ENCODE measurements at places on chromosomes 1 and 21. TPM values are rescaled to one million over a fixed set of nuclear protein-coding genes. Genes with fewer than 3 reads are reported as not detected.

Gene NR5A2
- 2.3 TPM for total RNA-seq

DNA sequence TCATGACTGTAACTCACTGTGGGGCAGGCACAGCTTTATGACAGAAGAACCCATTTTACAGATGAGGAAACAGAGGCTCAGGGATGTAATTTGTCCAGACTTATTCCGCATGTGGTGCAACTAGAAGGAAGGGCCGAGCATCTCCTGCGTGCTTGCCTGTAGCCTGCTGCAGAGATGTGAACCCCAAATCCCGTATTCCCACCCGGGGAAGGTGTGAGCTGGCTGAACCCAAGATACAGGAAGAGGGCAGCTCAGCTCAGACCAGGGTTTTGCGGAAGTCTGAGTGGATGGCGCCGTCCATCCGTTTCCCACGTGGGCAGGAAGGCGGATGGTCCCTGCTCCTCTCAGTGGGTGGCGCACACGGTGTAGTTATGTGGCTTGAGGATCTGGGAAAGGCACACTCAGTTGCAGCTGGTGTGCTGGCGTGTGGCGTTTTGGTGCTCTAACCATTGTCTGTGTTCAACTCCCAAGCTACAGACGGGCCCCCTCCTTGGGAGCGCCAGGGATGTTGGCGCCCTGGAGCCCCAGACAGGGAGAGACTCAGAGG, 1.2 kb downstream of the CROCC start:
- H3K27ac ChIP-seq: no peak overlapping the region
- no peaks in the 10 kb centered on the region for H3K27me3 ChIP-seq
- DNase-seq: no peak
- H3K4me1 ChIP-seq: no peaks in the 10 kb centered on the region
- H3K36me3 ChIP-seq: no peaks in the 10 kb centered on the region

DNA sequence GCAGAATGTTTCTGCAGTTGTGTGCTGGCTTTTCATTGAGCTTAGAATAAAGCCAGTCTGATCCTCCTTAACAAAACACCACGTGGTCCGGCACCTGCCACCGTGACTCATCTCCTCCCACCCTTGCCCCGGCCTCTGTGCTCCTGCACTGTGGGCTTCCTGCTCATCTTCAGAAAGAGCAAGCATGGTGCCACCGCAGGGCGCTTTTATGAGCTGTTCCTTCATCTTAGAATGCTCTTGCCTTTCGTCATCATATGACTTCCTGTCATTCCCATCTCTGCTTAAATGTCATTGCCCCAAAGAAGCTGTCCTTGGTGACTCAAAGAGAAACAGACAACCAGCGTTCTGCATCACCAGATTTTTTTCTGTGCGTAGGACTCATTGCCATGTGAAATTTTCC, 117.8 kb downstream of the HHAT start:
- H3K4me1 ChIP-seq: no peaks in the 10 kb centered on the region
- no peaks in the 10 kb centered on the region for H3K27me3 ChIP-seq
- DNase-seq: no peak
- H3K27ac ChIP-seq: no peak overlapping the region
- no peak overlapping the region for H3K4me3 ChIP-seq
- H3K36me3 ChIP-seq: no peaks in the 10 kb centered on the region

Gene AJAP1
- total RNA-seq: 5.1 TPM

DNA sequence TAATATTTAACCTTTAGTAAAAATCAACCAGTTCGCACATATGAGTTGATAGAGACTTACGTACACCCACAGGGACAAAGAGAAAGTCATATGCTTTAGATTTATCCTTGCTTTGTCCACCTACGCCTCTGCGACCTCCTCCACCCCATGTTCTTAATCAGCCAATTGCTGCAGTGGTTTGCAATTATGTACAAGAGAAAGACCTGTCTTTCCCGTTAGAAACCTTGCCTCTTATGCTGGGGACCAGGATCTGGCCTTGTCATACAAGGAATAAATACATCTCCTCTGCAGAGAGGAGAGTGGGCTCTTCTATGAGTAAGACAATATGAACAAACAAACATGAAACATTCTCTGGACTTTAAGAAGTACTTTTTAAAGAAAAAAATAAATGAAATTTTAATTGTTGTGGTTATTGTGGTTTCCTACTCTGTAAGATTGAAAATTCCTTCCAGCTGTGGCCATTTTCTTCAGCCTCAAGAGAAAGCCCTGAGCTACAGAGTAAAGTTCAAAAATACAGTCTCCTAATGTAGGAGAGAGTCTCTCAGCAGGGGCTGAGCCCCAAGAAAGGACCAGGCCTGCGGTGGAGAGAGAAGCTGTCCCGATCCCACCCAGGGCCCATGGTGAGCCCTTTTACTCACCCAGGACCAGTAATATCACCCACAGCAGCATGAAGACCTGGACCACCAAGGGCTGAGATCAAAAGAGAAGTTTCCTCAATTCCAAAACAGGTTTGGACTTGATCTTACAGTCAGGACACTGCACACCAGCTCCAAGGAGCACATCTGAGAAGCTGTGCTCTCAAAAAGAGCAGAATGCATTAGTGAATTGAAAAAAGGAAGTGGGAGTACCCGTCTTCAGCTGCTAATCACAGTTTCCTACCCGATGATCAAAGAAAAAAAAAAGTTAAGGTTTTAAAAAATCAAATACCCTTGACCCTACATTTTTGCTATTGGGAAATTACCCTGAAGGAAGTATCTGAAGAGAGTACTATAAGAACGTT, at the start of gene FCRL5:
Gene FCRL5 (minus strand): TSS at position 822 of the 1,000 bp plus-strand sequence. CDS start 153 bp downstream, at position 669.
- DNase-seq: no peak
- no peak within 1 kb of the TSS for H3K27ac ChIP-seq
- no peaks in the 10 kb centered on the region for H3K36me3 ChIP-seq
- H3K4me1 ChIP-seq: no peaks in the 10 kb centered on the region
- no peaks in the 10 kb centered on the region for H3K27me3 ChIP-seq

Gene OR2L3
- total RNA-seq: not detected

DNA sequence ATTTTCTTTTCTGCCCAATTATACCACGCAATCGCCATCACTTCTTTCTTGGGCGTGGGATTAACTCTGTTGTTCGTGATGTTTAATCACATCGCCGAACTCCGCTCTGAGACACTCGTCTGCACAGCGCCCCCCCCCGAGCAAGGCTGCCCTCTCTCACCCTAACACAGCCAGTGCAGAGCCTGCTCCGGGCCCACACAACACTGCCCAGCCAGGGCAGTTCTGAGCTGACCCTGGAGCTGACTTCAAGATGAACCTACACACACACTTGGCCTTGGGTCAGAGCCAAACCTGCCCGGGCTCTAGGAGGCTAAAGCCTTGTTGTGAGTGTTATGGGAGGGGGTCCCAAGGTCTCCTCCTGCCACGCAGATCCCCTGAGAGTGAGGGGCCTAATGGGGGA, 64.6 kb upstream of the LRP8 start:
- no peaks in the 10 kb centered on the region for H3K36me3 ChIP-seq
- no peak overlapping the region for H3K4me3 ChIP-seq
- no peaks in the 10 kb centered on the region for H3K27me3 ChIP-seq
- no peak overlapping the region for H3K27ac ChIP-seq

DNA sequence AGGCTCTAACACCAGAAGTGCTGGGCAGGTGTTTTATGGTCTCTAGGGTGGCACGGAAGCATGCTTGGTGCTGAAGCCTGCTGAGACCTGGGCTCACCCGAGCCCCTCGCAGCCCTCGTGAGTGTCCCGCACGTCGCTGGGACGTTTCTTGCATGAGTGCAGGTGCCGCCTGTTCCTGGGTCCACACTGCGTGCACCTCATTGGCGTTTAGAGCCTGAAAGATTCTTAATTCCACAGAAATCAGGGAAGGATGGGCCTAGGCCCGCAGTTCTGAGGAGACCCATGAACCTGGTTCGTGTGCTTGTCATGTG, 43.8 kb upstream of the DIP2A start:
- no peak overlapping the region for H3K4me3 ChIP-seq
- H3K4me1 ChIP-seq: no peaks in the 10 kb centered on the region
- no peaks in the 10 kb centered on the region for H3K36me3 ChIP-seq
- no peak overlapping the region for H3K27ac ChIP-seq
- no peak for DNase-seq

DNA sequence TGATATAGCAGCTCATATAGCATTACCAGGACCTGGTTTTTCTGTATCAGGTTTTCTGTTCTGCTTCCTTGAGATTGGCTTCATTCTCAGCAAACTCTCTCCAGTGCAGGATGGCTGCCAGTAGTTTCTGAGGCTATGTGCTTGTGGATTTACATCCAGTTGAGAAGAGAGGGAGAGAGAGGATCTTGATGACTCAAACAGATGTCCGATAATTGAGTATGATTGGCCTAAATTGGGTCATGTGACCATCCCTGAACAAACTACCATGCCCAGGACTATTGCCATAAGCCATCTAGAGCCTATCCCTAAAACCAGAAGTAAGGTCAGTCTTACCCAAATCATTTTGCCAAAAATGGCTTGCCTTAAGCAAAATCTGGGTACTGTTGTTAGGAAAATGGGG, 18.1 kb upstream of the PSMA5 start:
- H3K36me3 ChIP-seq: no peaks in the 10 kb centered on the region
- DNase-seq: no peak
- H3K4me3 ChIP-seq: no peak overlapping the region
- H3K4me1 ChIP-seq: no peaks in the 10 kb centered on the region
- H3K27ac ChIP-seq: no peak overlapping the region

- H3K27me3 ChIP-seq: no peaks in the 10 kb centered on the region
- H3K36me3 ChIP-seq: no peaks in the 10 kb centered on the region
- DNase-seq: peak; percentile 94
- H3K4me1 ChIP-seq: peaks cover 4% of the 10 kb centered on the region
Measured at GRCh38 chr1:77682460-77683159, at the start of gene ZZZ3. Gene ZZZ3 (minus strand): TSS chr1:77682658. CDS start chr1:77633354, 49,304 bp downstream.

DNA sequence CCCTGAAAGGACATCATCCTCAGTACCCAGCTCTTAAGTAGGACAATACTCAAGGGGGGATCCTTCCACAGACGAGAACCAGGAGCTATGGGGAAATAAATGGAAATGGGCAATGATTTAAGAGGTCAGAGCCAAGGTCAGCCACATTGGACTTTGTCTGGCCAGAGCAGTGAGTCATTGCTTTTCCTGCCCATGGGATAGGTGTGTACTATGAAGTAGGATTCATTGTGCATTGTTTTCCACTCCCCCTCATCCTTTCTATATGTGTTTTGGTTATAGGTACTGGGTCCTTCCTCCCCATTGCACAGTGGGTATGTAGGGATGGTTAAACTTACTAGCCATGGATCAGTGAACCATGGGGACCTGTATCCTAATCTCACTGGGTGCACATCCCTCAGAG, 328.9 kb upstream of the USP25 start:
- H3K27ac ChIP-seq: no peak overlapping the region
- no peaks in the 10 kb centered on the region for H3K36me3 ChIP-seq
- no peak for DNase-seq

GRCh38 chr1:244869364-244869827, 5.1 kb upstream of the HNRNPU start:
- H3K36me3 ChIP-seq: no peaks in the 10 kb centered on the region
- peaks cover 4% of the 10 kb centered on the region for H3K4me1 ChIP-seq
- no peak for DNase-seq
- H3K27me3 ChIP-seq: no peaks in the 10 kb centered on the region
- no peak overlapping the region for H3K4me3 ChIP-seq
- no peak overlapping the region for H3K27ac ChIP-seq

GRCh38 chr1:147719029-147719698, 41.2 kb downstream of the GJA5 start:
- H3K4me3 ChIP-seq: no peak overlapping the region
- no peaks in the 10 kb centered on the region for H3K4me1 ChIP-seq
- no peaks in the 10 kb centered on the region for H3K27me3 ChIP-seq
- no peak overlapping the region for H3K27ac ChIP-seq

Gene GBP1
- total RNA-seq: 20.8 TPM

DNA sequence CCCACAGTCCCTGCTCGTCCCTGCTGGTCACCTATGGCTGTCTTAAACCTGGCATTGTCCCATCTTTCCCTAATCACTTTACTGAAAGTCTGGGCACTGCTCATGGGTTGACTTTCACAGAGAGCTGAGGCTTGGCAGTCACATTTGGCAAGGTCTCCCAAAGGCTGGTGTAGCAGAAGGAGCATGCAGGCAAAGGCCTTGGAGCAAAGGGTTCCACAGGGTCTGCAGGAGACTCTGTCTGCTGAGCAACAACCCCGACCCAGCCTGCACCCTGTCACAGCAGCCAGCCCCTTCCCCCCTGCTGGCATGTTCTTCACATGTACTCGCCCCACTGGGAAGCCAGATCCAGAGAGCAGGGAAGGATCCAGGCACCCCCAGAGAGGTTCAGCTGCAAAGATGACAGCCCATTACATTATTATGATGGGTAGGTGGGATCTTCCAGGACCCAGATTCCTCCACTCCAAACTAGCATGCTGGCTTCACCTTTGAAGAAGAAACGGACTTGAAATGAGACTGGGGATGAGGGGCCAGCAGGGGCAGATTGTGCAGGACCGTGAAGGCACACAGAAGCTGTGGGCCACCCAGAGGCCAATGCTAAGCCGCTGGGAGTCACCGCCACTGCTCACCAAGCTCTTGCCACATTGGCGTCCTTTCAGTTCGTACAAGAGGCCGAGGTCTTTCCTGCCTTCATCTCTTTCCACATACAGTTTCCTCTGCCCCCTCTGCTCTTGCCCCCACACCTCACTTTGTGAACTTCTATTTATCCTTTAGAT, 14.2 kb upstream of the TMEM125 start:
- H3K27me3 ChIP-seq: no peaks in the 10 kb centered on the region
- H3K27ac ChIP-seq: no peak overlapping the region
- DNase-seq: no peak
- no peaks in the 10 kb centered on the region for H3K4me1 ChIP-seq
- H3K36me3 ChIP-seq: no peaks in the 10 kb centered on the region

- H3K27ac ChIP-seq: no peak overlapping the region
- DNase-seq: no peak
- no peaks in the 10 kb centered on the region for H3K36me3 ChIP-seq
- no peaks in the 10 kb centered on the region for H3K27me3 ChIP-seq
- H3K4me1 ChIP-seq: no peaks in the 10 kb centered on the region
- no peak overlapping the region for H3K4me3 ChIP-seq
Measured at GRCh38 chr1:51526248-51526647, 7.2 kb upstream of the EPS15 start.

DNA sequence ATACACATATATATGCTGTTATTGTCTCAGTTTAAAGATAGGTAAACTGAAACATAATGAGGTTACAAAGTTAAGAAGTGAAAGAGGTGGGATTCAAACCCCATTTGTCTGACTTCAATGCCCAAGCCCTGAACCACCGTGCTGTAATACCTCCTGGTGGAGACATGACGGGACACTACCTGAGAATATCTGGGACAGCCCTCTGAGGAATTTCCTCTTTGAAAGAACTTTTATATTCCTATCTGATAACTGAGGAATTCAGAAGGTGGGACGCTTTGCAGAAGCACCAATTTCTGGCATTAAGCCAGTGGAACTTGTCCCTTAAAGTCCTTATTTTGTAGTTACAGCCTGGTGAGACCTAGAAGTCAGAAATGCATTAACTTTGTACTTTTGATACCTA, 32.1 kb upstream of the FASLG start:
- DNase-seq: no peak
- H3K36me3 ChIP-seq: no peaks in the 10 kb centered on the region
- H3K27me3 ChIP-seq: no peaks in the 10 kb centered on the region
- H3K27ac ChIP-seq: no peak overlapping the region

Gene SPRR2A
- total RNA-seq: not detected

- H3K36me3 ChIP-seq: no peaks in the 10 kb centered on the region
- H3K4me1 ChIP-seq: no peaks in the 10 kb centered on the region
- H3K4me3 ChIP-seq: no peak overlapping the region
- no peaks in the 10 kb centered on the region for H3K27me3 ChIP-seq
- DNase-seq: no peak
Measured at GRCh38 chr1:30106125-30106524, 617.3 kb downstream of the MATN1 start.

GRCh38 chr1:212498283-212499040, 65.7 kb downstream of the NENF start:
- H3K27me3 ChIP-seq: no peaks in the 10 kb centered on the region
- H3K4me3 ChIP-seq: no peak overlapping the region
- H3K4me1 ChIP-seq: no peaks in the 10 kb centered on the region
- no peaks in the 10 kb centered on the region for H3K36me3 ChIP-seq
- DNase-seq: no peak

Gene OR2G6
- not detected for total RNA-seq

All from ovary (tissue), 10 donors.